Stimulated activated CD8-positive, alpha-beta memory T cell treated with anti-CD3 and anti-CD28 coated beads, Interleukin-15, amount 100 ng/mL, for 4 hours (primary cell): ENCODE measurements at places on chromosomes 12 and 14.

GRCh38 chr14:75283833-75284563 lies 5.4 kb downstream of the FOS start:
- DNase-seq = no peak

DNA sequence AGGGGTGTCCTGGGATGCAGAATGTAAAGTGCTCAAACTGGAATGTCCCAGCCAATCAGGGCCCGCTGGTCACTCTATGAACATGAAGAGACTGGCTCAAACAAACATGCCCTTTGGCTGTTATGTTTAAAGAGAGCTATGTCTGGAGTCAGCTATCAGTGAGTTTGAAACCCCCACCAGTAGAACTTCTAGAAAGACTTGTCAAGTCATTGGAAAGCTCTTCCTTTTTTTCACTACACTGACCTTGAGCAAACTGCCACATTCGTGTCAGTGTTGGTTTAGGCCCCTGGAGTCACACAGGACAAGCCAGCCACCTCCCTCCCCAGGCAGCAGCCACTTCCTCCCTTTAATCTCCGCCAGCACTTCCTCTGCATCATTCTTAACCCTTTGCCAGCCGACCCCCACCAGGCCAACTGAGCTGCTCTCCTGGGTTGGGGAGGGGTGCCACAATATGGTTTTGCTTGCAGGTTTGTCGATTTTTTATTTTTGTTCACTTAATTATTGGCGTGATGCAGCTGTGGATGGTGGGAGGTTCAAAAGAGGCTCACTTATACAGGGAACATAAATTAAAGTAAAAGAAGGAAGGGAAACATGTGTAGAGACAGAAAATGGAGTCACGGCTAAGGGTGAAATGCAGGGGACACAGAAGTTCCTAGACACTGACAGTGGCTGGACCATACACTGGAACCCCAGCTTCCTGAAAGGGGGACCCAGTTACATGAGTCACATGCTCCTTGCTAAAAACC lies 25.3 kb downstream of the CMKLR1 start:
- DNase-seq = no peak

GRCh38 chr12:23950775-23951451 lies 1.4 kb upstream of the SOX5 start:
- no peak for DNase-seq

GRCh38 chr12:14454098-14454907 lies 88.8 kb downstream of the ATF7IP start:
- no peak for DNase-seq

DNA sequence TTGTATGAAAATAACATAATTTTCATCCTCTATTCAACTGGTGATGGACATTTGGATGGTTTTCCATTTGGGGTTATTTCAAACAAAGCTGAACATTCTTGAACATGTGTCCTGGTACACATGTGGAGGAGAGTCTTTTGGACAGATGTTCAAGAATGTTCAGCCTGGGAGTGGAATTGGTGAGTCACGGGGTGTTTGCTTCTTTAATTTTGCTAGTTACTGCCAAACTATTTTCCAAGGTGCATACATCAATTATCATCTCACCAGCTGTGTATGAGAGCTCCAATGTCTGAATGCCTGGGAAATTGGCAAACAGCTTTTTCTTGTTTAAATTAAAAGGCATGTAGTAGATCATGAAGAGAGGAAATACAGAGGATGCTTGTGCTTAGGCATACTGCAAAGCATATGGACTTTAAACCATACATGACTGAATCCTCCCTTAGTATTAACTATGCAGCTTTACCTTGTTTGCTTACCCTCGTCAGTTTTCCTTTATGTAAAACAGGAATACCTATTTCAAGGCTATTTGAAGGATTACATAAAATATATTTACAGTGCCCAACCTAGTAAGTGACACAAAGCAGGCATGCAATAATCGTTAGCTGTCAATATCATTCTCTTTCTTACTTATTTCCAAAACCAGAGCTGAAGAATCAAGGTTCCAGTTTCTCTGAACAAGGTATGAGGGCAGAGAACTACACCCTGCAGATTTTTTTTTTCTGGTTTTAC lies 152.1 kb downstream of the ITPR2 start:
- DNase-seq = no peak
